ENCODE measurements at places on chromosomes 11 and 22. TPM values are rescaled to one million over a fixed set of nuclear protein-coding genes. Genes with fewer than 3 reads are reported as not detected.

Gene SAA1
- not detected for total RNA-seq

Gene CASP5
- total RNA-seq = not detected

GRCh38 chr11:8415195-8415594, 151.5 kb upstream of the LMO1 start:
- no peak for DNase-seq

GRCh38 chr11:72190631-72191071, 1.3 kb upstream of the FOLR1 start:
- DNase-seq = no peak

DNA sequence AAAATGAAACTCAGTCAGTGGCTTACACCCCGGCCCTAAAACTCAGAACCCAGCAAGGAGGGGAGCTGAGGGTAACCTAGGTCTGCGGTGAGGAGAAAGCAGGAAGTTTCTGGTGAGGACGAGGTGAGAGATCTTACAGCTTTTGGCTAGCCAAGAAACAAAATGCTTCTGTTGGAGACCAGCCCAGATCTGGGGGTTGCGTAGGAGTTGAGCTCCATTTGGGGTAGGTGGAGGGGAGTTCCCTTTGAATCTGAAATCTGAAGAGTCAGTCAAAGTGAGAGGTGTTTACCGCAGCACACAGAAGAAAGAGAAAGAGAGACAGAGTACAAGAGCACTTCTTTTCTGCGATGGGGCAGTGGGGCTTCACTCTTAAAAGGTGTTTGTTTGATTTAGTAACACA, 29.6 kb downstream of the EHF start:
- DNase-seq = no peak

- DNase-seq = no peak
These were observed 19.4 kb upstream of the TSKU start for GRCh38 chr11:76763573-76764346.

GRCh38 chr11:12677131-12677530, 2.9 kb downstream of the TEAD1 start:
- no peak for DNase-seq

GRCh38 chr11:3049430-3050243, 7.6 kb downstream of the CARS1 start:
- DNase-seq = peak; percentile 53
